ENCODE measurements at places on chromosomes 5 and 9.

DNA sequence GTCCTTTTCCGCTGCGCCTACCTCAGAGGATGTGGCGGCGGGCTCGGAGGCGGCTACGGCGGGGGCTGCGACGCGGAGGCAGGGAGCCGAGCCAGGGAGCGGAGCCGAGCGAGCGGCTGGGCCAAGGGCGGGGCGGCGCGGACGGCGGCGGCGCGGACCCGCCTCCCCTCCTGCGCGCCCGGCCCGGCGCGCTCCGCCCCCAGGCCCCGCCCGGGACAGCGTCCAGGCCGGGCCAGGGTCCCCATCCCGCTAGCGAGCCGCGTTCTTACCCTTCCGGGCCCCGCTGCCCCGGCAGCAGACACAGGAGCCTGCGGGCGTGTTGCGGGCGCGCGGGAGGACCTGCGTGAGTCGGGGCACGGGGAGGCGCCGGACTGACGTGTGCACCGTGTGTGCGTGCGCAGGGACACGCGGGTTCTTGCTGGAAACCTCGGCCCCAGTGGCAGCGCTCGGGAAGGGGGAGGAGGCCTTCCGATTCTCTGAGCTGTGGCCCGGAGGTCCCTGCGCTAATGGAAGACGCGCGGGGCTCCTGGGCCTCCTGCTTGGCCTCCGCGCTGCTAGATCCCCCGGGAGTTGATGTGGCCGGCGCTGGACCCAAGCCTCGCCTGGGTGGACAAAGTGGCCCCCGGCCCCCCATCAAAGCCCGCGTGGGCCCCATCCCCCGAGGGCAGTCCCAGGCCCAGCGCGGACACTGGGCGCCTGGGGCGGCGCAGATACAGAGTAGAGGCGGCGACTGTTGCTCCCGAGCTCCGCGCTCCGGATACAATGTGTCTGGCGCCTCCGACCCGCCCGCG is at the start of gene VDAC1:
Gene VDAC1, minus strand, starts transcription at position 350 of the 791 bp plus-strand sequence. CDS start 11,963 bp downstream, outside the sequence.
- DNase-seq: peak; percentile 84

- DNase-seq: no peak
Observed at GRCh38 chr9:103025796-103026195, 30.7 kb downstream of the CYLC2 start.

GRCh38 chr5:39057734-39058133 is 16.5 kb downstream of the RICTOR start:
- no peak for DNase-seq

DNA sequence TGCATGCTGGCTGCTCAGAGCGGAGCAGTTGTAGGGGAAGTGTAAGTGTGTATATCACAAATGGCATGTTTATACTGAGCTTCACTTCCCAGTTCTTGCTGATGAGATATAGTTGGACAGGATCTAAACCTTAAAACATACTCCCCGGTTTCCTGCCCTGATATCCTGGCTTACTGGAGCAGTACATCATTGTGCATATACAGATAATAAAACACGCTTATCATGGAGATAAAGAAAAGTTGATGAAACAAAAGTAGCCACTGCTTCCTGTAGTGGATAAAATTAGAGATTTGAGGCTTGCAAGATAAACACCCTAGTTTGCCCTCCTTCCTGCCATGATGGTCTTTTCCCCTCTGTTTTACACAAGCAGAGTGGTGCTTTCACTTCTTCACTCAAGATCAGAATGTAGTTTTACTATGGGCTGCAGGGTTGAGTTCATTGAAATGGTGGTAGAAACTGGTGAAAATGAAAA is 15.0 kb downstream of the NPR3 start:
- no peak for DNase-seq

DNA sequence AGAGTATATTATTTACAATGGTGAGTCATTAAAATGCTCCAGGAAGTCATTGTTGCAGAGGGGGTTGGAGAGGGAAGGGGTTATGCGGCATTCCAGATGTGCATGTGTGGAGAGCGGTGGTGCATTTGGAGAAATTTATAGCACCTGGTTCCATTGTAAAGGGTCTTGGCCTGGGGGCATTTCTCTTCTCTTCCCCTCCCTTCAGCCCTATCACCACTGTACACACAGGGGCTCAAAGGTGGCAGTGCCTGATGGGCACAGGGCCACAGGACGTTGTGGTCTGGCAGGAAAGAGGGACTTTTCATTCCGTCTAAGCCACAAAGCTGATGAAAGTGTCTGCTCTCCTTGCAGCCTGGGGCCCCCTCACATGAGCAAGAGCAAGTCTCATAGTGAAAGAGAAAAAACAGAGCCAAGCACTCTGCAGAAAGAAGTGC is 442.4 kb upstream of the ZNF462 start:
- no peak for DNase-seq
